A549 (cell line): ENCODE measurements at places on chromosomes 1 and 21. TPM values are rescaled to one million over a fixed set of nuclear protein-coding genes. Genes with fewer than 3 reads are reported as not detected.

The TMEM125 gene
- polyA plus RNA-seq, result not detected in 3 replicates

The OXCT2 gene
- polyA plus RNA-seq, result 0.23 to 0.41 TPM (median 0.33 TPM) in 3 replicates

The NID1 gene
- polyA plus RNA-seq, result 4.6 to 7.1 TPM (median 6.8 TPM) in 3 replicates

The PRMT6 gene
- polyA plus RNA-seq, result not detected in 3 replicates

The HHAT gene
- 3.6 to 3.8 TPM (median 3.6 TPM) in 3 replicates for polyA plus RNA-seq

The SAMD11 gene
- 32.9 to 52.8 TPM (median 46.2 TPM) in 3 replicates for polyA plus RNA-seq

The KIAA1614 gene
- 0.53 to 0.84 TPM (median 0.64 TPM) in 3 replicates for polyA plus RNA-seq

The TTLL10 gene
- not detected in 3 replicates for polyA plus RNA-seq

The GLUL gene
- polyA plus RNA-seq, result 16.3 to 26.9 TPM (median 24.2 TPM) in 3 replicates

The RBM11 gene
- polyA plus RNA-seq, result not detected in 3 replicates

The SIM2 gene
- polyA plus RNA-seq, result 11.2 to 13.4 TPM (median 12.1 TPM) in 3 replicates

The SOAT1 gene
- 15.6 to 19.0 TPM (median 18.2 TPM) in 3 replicates for polyA plus RNA-seq

The FAM78B gene
- 0.12 to 0.13 TPM (median 0.13 TPM) in 3 replicates for polyA plus RNA-seq

The COL6A1 gene
- polyA plus RNA-seq, result 18.3 to 21.3 TPM (median 19.5 TPM) in 3 replicates

The SLC25A44 gene
- polyA plus RNA-seq, result 22.7 to 25.1 TPM (median 23.1 TPM) in 3 replicates

The KCNT2 gene
- 0.05 to 0.15 TPM (median 0.14 TPM) in 3 replicates for polyA plus RNA-seq

The SELENOF gene
- polyA plus RNA-seq, result 165 to 170 TPM (median 166 TPM) in 3 replicates

The CD2 gene
- polyA plus RNA-seq, result not detected in 3 replicates

The RAB25 gene
- not detected in 3 replicates for polyA plus RNA-seq

The LEFTY1 gene
- 0.10 to 0.32 TPM (median 0.24 TPM) in 3 replicates for polyA plus RNA-seq

The PTAFR gene
- 0.17 to 0.24 TPM (median 0.17 TPM) in 3 replicates for polyA plus RNA-seq

The RIPK4 gene
- polyA plus RNA-seq, result 5.1 to 6.4 TPM (median 5.7 TPM) in 3 replicates

The IVL gene
- not detected in 3 replicates for polyA plus RNA-seq

The LRRC53 gene
- polyA plus RNA-seq, result not detected in 3 replicates

The LAX1 gene
- polyA plus RNA-seq, result not detected in 3 replicates

The LORICRIN gene
- not detected in 3 replicates for polyA plus RNA-seq

The RBP7 gene
- polyA plus RNA-seq, result 3.1 to 3.8 TPM (median 3.5 TPM) in 3 replicates

The RIMKLA gene
- polyA plus RNA-seq, result 0.35 to 0.59 TPM (median 0.42 TPM) in 3 replicates

The KCND3 gene
- 0.01 to 0.04 TPM in 2 of 3 replicates, not detected in the other for polyA plus RNA-seq

The ZBTB7B gene
- 24.7 to 30.7 TPM (median 29.0 TPM) in 3 replicates for polyA plus RNA-seq

The LAPTM5 gene
- 0.06 to 0.26 TPM (median 0.09 TPM) in 3 replicates for polyA plus RNA-seq

The FMO2 gene
- not detected in 3 replicates for polyA plus RNA-seq

The SLC2A5 gene
- 0.12 to 0.22 TPM (median 0.19 TPM) in 3 replicates for polyA plus RNA-seq

The SPOCD1 gene
- 4.8 to 6.4 TPM (median 5.5 TPM) in 3 replicates for polyA plus RNA-seq

The CRNN gene
- polyA plus RNA-seq, result not detected in 3 replicates

The OR2L5 gene
- polyA plus RNA-seq, result not detected in 3 replicates

The HMCN1 gene
- polyA plus RNA-seq, result 0.01 to 0.12 TPM (median 0.03 TPM) in 3 replicates

The RAB3B gene
- polyA plus RNA-seq, result 10.9 to 15.1 TPM (median 13.6 TPM) in 3 replicates

The KCNA3 gene
- not detected in 3 replicates for polyA plus RNA-seq

The GPR25 gene
- not detected in 3 replicates for polyA plus RNA-seq

The RSRP1 gene
- polyA plus RNA-seq, result 32.8 to 36.2 TPM (median 34.5 TPM) in 3 replicates

The LINGO4 gene
- polyA plus RNA-seq, result not detected in 3 replicates

The C1orf74 gene
- 2.0 to 2.4 TPM (median 2.4 TPM) in 3 replicates for polyA plus RNA-seq

The LCE6A gene
- not detected in 3 replicates for polyA plus RNA-seq

The GPX7 gene
- not detected in 3 replicates for polyA plus RNA-seq
